CD4-positive, alpha-beta T cell treated with Interleukin-6 at 100 ng/mL for 8 hours (primary cell): ENCODE measurements at places on chromosomes 13 and 19.

GRCh38 chr19:19900139-19900728 lies 512 bp upstream of the ZNF93 start:
- DNase-seq: no peak

- peak; percentile 72 for DNase-seq
Observed at GRCh38 chr19:47863514-47863936, 4.5 kb downstream of the TPRX2 start.

DNA sequence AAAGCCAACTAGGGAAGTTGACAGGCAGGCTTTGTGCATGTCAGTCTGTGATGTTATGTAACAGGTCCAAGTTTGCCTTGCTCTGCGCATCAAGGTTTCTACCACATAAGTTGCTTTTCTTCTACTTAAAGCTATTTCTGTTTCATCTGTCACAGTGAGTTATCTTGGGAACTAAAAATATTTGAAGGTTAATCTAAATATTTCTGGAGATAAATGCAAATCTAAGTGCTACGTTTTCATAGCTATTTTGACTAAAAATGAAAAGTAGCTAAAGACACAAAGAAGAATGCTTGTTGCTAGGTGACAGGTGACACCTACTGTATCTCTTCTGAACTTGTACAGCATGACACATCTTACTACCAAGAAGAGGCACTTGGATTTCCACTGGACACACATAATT lies 135.6 kb downstream of the KLF12 start:
- no peak for DNase-seq

GRCh38 chr13:99990126-99990977 lies 8.8 kb downstream of the ZIC2 start:
- DNase-seq: no peak

DNA sequence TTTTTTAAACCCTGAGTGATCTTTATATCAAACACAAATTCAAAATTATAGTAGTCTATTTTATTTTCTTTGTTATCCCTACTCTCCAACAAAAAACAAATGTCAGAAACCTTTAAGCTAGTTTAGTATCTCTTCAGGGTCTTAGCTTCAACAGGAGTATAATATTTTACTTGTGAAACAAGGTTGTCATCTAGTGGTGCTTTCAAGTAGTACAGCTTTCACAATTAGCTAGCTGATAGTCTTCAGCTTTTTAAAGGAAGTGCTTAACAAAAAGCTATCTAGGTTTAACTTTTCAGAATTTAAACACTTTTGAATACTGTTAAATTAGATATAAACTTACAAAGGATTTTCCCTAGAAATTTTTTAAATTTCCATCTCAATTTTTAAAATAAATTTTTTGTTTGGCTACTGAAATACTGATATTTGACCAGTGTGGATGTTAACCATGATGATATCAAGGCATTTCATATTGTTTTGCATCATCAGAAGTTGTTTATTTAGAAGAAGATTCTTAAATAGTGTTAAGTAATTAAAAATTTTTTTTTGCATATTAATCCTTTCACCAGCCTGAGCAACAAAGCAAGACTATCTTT lies 34.2 kb downstream of the TDRD3 start:
- DNase-seq: peak; percentile 44

- no peak for DNase-seq
Observed at GRCh38 chr19:34180709-34181108, 8.4 kb downstream of the LSM14A start.

- DNase-seq: peak; percentile 55
Observed at GRCh38 chr13:75803164-75803611, 167.1 kb downstream of the LMO7 start.

DNA sequence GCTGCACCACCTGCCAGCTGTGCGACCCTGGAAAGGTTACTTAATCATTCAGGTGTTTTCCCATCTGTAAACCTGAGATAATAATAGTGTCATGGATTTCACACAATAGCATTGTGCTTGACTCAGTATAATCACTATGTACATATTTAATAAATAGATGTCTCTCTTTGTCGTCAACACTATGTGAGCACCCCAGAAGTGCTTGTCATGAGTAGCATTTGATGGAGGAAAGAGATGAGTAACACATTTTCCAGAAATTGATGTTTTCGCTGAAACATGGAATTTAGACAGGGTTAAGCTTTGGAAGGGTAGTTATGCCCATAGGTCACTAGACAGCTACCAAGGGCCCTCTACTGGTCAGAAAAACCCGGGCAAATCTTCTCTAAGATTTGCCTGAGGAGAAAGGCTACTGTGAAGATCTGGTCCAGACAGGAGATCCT lies 9.5 kb upstream of the MBNL2 start:
- DNase-seq: no peak

DNA sequence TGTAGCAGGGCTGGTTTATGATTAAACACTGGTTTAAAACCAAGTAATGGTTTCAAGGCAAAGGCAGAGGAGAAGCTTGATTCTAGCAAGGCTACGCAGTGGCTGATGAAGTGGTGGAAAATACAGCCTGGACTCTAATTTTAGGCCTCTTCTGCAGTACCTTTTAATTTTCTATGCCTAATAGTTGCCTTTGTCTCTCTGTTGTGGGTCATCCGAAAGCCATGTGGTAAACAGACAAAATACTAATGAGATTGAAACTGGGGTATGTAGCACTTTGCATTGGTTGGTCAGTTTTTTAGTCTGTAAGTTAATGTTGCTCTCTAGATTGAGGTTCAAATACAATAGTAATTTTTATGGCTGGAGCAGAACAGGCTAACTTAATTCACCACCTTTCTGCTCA lies 3.3 kb downstream of the LMO7 start:
- no peak for DNase-seq

GRCh38 chr19:17337675-17338432 lies 501 bp downstream of the GTPBP3 start:
- no peak for DNase-seq

DNA sequence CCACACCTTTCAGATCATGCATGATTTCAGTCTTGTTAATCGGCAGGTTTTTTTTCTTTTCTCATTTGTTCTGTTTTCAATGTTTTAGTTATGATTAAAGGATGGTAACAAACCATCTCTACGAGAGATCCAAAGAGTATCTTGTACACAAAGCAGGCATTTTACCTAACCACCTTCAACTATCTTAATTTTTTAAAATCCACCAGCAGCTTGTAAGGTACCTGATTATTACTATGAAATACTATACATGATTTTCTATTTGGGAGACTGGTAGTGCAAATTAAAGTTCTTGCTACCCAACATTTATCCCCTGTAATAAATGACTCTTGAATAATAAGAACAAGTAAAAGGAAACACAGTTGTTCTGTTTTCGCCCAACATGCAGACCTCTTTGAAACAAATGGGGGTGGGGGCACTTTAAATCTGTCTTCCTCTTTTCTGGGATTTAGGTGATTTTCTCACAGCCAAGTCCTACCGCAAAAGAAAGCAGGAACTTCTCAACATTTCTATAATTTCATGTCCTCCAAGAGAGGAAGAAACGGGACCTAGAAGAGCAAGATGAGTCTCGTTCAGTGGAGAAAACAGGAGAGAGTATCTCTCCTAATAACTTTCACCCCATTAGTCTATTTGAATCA lies 3.6 kb downstream of the POU4F1 start:
- DNase-seq: no peak

GRCh38 chr19:4429256-4429655 lies 26.8 kb downstream of the CHAF1A start:
- DNase-seq: no peak

GRCh38 chr19:6312018-6312417 lies 21.4 kb downstream of the ACER1 start:
- no peak for DNase-seq

DNA sequence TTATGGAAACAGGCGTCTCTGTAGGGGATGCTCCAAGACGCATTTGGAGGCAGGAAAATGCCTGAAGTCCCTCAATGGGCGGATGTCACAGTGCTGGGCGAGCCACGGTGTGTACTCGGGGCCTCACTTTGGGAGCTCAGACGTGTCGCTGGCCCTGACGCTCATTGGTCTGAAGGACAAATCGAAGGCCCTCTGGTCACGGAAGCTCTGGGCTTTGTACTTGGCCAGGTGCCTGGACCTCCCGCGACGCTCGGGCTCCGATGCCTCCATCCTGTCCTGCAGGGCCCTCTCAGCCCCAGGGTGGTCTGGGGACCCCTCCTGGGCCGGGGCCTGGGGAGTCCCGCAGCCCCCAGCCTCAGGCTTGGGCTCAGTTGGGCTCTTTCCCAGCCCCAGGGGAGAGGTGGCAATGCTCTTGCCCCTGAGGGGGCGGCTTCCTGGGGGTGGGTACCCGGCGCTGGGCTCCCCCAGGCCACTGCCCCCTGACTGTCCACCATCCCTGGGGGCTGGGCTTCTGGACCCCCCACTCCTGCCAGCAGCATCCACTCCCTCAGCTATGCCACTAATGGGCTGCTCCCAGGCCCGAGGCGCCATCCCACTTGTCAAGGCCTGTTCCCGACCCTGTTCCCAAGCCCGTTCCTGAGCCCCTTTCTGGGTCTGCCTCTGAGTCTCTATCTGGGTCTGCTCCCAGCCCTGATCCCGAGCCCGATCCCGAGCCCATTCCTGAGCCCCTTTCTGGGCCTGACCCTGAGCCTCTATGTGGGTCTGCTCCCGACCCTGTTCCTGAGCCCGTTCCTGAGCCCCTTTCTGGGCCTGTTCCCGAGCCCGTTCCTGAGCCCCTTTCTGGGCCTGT lies 39.5 kb upstream of the GRTP1 start:
- no peak for DNase-seq

- DNase-seq: no peak
Observed at GRCh38 chr13:66576381-66576780, 653.8 kb downstream of the PCDH9 start.

DNA sequence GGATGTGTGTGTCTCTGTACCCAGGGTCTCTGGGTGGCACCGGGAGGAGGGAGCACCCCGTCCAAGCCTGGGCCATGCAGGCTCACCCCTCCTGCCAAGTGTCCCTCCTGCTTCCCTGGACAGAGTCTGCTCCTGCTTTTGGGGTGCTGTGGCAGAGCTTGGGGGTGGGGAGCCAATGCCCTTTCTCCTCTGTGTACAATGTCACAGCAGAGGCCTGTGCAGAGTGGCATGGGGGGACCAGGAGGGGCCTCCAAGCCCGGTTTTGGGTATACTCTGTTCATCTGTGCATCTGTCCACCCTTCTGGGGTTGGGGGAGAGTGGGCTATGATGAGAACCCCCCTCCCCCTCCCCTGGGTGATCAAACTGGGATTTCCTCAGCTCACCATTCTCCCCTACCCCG lies 33.5 kb downstream of the PDE4A start:
- DNase-seq: no peak

- no peak for DNase-seq
Observed at GRCh38 chr13:74052402-74052928, 81.7 kb downstream of the KLF12 start.

DNA sequence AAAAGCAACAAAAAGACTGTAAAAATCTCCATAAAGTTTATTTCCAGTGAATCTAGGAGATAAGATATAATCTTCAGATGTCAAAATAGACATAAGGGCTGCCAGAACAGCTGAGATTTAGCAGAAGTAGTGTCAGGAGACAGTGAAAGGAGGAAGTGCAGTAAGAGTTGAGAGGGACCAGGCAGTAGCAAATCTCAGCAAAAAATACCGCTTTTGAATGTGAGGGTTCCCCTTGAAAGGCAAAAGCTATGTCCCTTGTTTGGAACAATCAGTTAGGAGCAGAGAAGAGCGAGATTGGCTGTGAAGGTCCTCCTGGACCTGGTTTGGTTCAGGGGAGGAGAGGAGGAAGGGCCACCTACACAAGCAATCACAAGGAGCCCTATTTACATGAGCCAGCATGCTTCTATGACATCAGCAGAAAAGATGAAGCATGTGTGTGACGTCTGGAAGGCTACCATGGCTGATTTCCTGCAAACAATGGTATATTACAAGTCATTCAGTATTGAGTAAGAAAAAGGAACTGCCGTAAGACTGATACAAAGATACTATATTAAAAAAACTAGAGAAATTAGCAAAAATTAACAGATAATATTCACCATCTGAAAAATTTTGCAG lies 98.9 kb upstream of the SIAH3 start:
- no peak for DNase-seq

DNA sequence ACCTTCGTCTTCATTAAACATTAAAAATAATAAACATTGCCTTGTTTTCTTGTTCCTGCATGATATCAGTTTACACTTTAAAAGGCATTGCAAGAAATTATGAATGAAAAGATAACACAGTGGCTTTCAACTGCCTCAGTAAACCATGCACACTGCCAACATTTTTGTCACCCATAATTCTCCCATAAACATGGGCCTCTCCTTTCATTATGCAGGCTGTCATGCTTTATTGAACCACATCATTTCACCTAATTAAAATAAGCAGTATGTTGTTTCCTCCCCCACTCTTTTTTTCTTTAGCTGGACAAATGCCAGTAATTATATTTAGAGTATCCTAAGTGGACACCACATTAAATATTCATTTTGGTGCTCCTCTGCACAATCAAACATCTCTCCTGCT lies 1566.5 kb upstream of the SLC10A2 start:
- DNase-seq: no peak
